Daoy (cell line): ENCODE measurements at places on chromosomes 2 and 18.
A peak's percentile ranks its signal among the peaks of the same experiment; 100 is the strongest.

DNA sequence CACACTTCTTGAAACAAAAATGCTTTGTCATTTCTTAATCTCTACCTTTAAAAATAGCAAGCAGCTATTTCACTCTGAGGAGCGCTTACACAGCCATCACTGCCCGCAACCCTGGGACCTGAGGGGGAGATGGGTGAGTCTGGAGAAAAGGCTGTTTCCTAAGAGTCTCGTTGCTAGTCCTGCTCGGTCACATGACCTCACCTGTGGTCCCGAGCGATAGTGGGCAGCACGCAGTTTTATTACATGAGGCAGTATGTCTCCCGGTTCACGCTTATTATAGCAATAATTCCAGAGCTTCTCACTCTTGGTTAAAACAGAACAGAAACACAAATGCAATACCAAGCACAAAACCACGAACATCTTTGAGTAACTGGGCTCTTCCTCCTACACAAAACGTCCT lies 105.3 kb downstream of the ZNF516 start:
- DNase-seq = no peak

GRCh38 chr2:180516232-180516631 lies 464.2 kb upstream of the UBE2E3 start:
- DNase-seq = no peak

GRCh38 chr18:42038936-42039335 lies 83.9 kb downstream of the PIK3C3 start:
- DNase-seq = no peak

DNA sequence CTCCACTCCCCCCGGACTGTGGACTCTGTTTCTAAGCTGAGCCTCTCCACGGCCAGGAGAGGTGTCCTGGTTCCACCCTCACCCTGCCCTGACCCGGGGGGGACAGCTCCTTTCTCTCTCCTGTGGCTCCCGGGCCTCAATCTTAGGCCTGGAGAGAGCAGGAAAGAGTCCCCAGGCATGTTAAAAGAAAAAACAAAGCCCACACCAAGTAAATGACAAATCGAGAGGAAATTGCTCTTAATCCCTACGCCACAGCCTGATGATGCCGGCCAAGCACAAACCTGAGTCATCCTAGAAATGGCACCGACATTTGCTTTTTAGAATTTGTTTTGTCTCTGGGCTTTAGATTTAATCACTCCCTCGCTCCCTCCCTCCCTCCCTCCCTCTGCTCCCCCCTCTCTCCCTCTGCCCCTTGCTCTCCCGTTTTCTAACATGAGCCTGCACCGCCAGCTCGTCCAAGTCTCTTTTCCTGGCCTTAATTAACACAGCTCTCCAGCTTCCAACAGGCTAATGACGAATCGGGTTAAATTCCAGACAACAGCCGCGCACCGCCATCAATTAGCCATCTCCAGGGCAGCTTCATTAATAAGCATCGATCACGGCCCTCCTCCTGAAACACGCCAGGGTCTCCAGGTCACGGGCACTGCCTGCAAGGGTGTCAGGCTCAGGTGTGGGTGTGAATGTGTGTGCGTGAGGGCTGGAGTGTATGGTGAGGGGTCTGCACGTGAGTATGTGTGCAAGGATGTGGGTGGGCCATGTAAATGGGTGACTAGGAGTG lies 230.8 kb downstream of the CELF4 start:
- peak; percentile 70 for DNase-seq

- DNase-seq = peak; percentile 97
These were observed 235.7 kb downstream of the CDCA7 start for GRCh38 chr2:173590276-173590861.

- DNase-seq = no peak
These were observed 231.7 kb downstream of the GBX2 start for GRCh38 chr2:235936493-235936892.

GRCh38 chr2:134333646-134334189 lies 79.8 kb downstream of the MGAT5 start:
- no peak for DNase-seq

- DNase-seq = peak; percentile 19
These were observed 23.9 kb downstream of the PECR start for GRCh38 chr2:216057688-216058193.
